Central memory CD4-positive, alpha-beta T cell (primary cell): ENCODE measurements at places on chromosomes 3 and 15.

- no peak for DNase-seq
Measured at GRCh38 chr3:152208439-152208838, 60.3 kb upstream of the MBNL1 start.

DNA sequence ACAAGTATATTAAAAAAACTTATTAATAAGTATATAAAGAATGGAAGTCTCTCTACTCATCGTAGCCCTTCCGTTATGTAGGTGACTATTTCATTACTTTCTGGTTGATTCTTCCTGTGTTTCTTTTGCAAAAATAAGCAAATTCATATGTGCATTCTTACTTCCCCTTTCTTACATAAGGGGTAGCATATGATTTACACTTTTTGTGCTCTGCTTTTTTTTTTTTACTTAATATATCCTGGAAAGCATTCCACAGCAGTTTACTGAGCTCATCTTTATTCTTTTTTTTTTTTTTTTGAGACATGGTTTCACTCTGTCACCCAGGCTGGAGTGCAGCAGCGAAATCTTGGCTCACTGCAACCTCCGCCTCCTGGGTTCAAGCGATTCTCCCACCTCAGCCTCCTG is 12.9 kb downstream of the SCAMP5 start:
- DNase-seq, result no peak

- DNase-seq, result no peak
Measured at GRCh38 chr3:184539801-184540435, 21.7 kb upstream of the EPHB3 start.

GRCh38 chr3:24682141-24682547 is 187.5 kb upstream of the THRB start:
- no peak for DNase-seq

- no peak for DNase-seq
Measured at GRCh38 chr3:177899275-177900067, 636.8 kb upstream of the KCNMB2 start.

- no peak for DNase-seq
Measured at GRCh38 chr3:46990573-46991374, 11.3 kb downstream of the NBEAL2 start.

DNA sequence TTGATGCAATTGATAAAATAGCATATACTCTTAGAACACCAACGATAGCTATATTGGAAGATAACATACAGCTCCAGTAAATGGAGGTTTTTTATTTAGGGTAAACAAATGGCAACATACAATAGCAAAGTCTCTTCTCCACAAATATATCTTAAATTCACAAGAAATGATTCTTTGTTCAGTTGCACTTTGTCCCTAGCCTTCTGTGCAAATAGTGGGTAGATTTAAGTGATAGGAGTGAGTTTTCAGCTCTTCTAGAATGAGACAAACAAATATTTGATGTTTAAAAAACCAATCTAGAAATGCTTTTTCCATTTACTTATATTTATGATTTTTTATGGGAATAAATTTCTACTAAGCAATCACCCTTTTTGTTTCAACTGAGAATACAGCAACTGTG is 253.8 kb downstream of the NEK10 start:
- no peak for DNase-seq

- DNase-seq, result no peak
Measured at GRCh38 chr3:13681931-13682330, 133.0 kb downstream of the FBLN2 start.

GRCh38 chr15:48681353-48681752 is 35.8 kb upstream of the FBN1 start:
- no peak for DNase-seq

- DNase-seq, result no peak
Measured at GRCh38 chr15:31272558-31273257, 53.9 kb upstream of the KLF13 start.

- no peak for DNase-seq
Measured at GRCh38 chr3:151976211-151977050, 103.0 kb downstream of the SUCNR1 start.

GRCh38 chr15:40358471-40359353 is 693 bp downstream of the DISP2 start:
- no peak for DNase-seq

GRCh38 chr3:99626417-99626788 is 12.0 kb upstream of the COL8A1 start:
- DNase-seq, result no peak

GRCh38 chr3:155382396-155383042 is 89.0 kb upstream of the STRIT1 start:
- DNase-seq, result no peak

- DNase-seq, result no peak
Measured at GRCh38 chr3:113310960-113311359, 99.6 kb downstream of the BOC start.

DNA sequence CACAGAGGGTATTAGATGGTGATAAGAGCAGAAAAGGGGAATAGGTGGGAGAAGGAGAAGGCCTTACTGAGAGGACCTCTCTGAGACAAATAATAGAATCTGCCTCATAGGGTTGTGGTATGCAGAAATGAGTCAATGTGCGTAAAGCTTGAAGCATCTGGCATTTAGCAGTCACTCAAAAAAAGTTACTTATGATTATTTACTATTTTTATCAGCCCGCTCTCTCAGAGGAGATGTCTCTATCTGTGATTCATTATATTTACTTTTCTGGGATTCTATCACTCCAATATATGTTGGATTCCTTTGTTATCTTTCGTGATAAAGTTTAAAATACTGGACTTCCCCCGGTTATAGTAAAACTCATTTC is 4.6 kb upstream of the TM4SF1 start:
- no peak for DNase-seq

DNA sequence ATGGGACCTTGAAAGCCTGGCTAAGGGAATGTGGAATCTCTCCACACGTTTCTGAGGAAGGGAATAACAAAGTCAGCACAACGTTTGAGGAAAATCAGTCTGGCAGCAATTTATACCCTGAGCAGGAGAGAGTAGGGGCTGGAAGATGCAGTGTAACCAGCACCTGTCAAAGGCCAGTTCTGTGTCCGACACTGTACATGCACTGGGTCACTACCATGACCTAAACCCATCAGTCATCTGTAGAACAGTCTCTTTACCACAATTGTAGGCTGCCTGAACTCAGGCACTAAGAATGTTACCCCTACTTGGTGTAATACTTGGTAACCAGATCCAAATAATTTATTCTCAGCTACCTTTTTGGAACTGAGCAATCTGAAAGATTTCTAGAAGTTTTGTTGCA is 113.4 kb downstream of the FEZF2 start:
- DNase-seq, result no peak

GRCh38 chr15:61752001-61752400 is 308.2 kb downstream of the VPS13C start:
- no peak for DNase-seq

DNA sequence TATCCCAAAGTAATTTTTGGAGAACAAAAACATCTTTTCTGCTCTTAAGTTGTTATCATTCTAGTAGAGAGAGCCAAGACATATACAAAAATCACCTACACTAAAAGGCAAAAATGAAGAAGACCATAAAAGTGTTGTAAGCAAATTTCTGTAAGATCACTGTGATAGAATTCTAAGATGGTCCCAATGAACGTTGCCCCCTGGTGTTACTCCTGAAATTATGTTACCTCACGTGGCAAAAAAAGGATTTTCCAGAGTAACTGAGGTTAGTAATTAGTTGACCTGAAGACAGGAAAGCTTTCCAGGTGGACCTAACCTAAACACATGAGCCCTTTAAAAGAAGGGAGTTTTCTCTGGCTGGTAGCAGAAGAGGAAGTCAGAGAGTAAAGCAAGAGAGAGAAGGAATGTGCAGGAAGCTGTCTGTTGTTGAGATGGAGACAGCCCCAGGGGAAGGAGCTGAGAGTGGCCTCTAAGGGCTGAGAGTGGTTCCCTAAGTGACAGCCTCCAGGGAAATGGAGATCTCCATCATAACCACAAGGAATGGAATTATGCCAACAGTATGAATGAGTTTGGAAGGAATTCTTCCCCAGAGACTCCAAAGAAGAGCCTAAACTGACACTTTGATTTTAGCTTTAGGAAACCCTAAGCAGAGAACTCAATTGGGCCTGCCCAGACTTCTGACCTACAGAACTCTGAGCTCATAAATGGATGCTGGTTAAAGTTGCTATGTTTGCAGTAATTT is 205.9 kb downstream of the CD47 start:
- DNase-seq, result no peak

DNA sequence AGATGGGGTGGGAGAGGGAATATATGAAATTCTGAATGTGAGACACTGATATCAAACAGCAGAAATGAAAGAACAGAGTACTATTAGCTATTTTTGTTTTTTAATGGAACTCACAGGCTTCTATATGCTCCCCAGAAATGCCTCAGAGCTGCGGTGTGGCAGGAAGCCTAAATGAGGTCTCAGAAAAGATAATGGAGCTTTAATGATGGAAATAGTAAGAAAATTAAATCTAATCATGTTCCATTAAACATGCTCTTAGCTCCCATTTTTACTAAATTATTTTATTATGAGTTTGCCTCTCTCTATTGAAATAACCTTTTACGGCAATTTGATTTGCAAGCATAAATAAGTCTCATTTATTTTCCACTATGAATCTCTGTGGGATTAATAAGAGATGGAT is 378.9 kb downstream of the ULK4 start:
- DNase-seq, result no peak

GRCh38 chr3:4766716-4767499 is 212.3 kb upstream of the BHLHE40 start:
- DNase-seq, result no peak

- DNase-seq, result no peak
Measured at GRCh38 chr3:141401095-141401494, 32.8 kb downstream of the ZBTB38 start.

GRCh38 chr15:64211696-64212095 is 48.9 kb upstream of the PPIB start:
- DNase-seq, result no peak

- no peak for DNase-seq
Measured at GRCh38 chr3:41710646-41711388, 251.1 kb downstream of the ULK4 start.

DNA sequence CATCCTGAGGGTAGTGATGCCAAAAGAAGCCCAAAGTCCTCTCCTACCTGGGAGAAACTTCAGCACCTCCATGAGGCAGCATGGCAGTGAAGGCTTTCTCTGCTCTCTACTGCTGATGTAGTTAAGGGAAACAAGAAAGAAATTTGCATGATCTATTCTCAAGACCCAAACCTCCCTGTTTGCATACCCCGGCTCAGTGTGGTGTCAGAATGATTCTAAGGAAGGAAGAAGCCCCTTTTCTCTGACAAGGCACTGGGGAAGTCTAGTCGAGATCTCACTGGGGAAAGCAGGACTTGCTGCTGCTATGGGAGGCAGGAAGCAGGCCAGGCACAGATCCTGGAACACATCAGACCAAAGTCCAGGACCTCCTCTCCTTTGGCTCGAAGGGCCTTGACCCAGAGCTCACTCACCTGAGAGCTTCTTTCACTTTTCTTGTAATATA is 89.4 kb upstream of the ICE2 start:
- DNase-seq, result no peak

DNA sequence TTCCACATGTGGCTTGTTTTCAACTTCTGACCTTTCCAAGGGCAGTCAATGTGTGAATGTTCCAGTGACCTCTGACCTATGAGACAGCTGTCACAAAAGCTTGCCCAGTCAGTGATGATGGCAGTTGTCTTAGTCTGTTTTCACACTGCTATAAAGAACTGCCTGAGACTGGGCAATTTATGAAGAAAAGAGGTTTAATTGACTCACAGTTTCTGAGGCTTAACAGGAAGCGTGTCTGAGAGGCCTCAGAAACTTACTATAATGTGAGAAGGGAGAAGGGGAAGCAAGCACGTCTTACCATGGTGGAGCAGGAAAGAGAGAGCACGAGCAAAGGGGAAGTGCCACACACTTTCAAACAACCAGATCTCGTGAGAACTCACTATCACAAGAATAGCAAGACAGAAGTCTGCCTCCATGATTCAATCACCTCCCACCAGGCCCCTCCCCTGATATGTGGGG is 95.6 kb downstream of the ECT2 start:
- DNase-seq, result no peak

DNA sequence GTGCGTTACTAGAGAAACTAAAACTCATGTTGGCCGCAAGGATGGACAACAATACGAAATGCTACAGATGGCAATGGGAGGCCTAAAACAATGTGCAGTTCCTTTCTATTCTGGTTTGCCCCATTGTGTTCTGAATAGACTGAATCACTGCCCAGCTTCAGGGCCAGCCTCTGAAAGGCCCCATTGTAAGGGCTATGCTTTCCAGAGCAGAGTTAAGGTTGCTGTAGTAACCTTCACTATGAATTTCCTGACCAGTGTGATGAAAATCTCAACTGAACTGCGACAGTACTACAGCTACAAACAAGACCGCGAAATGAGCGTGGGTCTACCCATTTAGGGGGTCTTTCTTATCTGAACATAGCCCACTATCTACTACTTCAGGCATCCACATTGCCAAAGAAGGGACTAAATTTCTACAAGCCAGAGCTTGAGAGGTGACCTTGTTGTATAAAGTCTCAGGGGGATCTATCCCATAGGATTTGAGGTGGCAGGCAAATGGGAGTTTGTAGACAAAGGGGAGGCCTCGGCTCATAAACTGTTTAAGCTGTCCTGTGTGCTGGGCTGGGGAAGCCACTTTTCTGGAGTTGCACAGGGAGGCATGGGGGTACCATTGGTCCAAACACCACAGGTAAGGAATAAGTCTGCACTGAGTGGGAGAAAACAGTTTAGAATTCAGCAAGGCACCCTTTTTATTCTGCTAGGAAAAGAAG is 80.1 kb downstream of the MYO1E start:
- DNase-seq, result no peak

GRCh38 chr15:86611417-86612040 is 531.9 kb downstream of the AGBL1 start:
- peak; percentile 50 for DNase-seq

- DNase-seq, result no peak
Measured at GRCh38 chr15:92881211-92881754, 18.8 kb upstream of the CHD2 start.

- no peak for DNase-seq
Measured at GRCh38 chr15:22815766-22816165, 22.7 kb upstream of the NIPA2 start.

- no peak for DNase-seq
Measured at GRCh38 chr3:181701096-181701495, 10.6 kb upstream of the SOX2 start.

GRCh38 chr3:38646062-38646461 is 3.4 kb downstream of the SCN5A start:
- no peak for DNase-seq

DNA sequence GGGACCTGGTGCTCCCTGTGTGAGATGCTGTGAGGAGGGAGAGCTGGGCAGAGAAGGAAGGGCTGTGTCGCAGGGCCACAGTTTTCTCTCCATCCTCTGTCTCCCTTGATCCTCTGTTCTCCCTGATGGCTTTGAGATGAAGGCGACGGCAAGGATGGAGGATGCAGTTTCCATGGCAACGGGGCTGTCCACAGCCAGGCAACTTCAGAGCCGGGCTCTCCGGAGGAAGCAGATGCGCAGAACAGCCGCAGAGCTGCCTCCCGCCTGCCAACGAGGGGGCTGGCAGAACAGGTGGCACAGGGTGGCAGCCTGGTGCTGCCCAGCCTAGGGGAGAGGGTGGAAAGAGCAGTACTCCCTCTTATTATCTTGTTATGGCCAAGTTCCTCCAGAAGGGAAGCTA is 9.9 kb upstream of the GRM2 start:
- no peak for DNase-seq

GRCh38 chr15:69548395-69549180 is 96.0 kb downstream of the RPLP1 start:
- no peak for DNase-seq
